ENCODE measurements at places on chromosomes 12 and 14.

GRCh38 chr12:71585218-71585617 is 78.4 kb downstream of the ZFC3H1 start:
- DNase-seq, result no peak

DNA sequence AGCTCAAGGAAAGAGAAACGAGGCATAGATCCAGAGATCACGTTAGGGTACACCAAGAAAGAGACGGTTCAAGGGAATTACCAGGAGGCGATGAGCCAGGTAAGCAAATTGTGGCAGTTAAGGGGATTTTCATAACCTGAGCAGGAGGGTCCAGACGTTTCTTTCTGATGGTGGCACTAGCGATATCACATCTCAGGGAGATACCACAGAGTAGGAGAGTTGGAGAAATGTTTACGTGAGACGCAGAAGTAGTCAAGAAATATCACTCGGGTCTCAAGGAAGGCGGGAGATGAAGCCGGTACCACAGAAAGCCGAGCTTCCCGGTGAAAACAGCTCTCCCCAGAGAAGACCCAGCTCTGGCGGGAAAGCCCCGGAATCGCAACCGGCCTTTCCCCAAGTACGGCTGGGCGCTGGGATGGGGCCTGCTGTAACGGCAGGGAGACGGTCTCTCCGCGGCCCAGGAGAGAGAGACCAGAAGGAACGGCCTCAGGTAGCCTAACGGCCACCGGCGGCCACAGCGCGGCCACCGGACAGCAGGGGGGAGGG is 485 bp downstream of the SENP1 start:
- DNase-seq, result no peak

DNA sequence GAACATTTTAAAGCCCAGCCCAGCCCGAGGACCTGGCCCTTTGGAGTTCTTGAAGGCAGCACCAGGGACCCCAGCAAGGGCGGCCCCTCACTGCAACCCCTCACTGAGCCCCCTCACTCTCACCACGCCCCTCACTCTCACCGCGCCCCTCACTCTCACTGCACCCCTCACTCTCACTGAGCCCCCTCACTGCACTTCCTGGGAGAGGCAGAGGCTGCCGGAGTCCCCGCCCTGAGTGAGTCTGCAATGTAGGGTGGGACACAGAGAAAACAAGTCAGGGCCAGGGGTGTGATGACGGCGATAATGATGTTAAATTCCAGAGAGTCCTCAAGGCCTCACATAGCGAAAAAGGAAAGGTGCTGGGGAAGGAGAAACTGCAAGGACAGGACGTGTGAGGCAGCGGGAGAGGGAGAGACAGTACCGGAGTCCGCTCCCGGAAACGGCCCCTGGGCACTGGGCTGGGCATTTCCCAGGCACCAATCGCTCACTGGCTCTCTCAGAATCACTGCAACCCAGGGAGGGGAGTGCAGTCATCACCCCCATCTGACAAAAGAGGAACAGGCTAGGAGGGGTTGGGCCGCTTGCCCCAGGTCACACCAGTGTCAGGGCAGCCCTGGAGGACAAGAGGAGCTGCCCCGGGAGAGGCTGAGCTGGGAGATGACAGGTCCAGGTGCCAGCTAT is 24.9 kb downstream of the CCDC88C start:
- DNase-seq, result no peak

DNA sequence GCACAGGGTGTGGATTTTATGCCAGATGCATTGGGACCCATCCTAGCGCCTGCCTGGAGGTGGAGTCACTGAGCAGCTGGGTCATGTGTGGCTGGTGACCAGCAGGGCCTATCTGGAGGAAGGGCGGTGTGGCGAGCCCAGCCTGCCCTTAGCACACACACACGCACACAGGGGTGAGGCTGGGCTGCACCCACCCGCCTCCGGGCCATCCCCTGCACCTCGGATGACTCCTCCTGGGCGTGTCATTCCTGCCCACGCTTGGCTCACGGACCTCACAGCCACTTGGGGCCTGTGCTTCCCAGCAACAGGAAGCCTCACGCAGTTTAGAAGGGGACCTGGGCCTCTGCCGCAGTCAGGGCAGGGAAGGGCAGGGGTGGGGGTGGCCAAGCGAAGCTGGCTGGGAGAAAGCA is 36.2 kb upstream of the FZD10 start:
- DNase-seq, result no peak

GRCh38 chr14:58059126-58059525 is 92.9 kb downstream of the ARMH4 start:
- DNase-seq, result no peak

- DNase-seq, result no peak
Observed at GRCh38 chr14:61742371-61742770, 19.8 kb upstream of the SNAPC1 start.

- no peak for DNase-seq
Observed at GRCh38 chr12:82537436-82537835, 149.3 kb upstream of the TMTC2 start.
